Neural crest cell (in vitro differentiated cells): ENCODE measurements at places on chromosomes 12 and 14. TPM values are rescaled to one million over a fixed set of nuclear protein-coding genes. Genes with fewer than 3 reads are reported as not detected.

GRCh38 chr12:117360222-117360550, 1.2 kb downstream of the NOS1 start:
- H3K36me3 ChIP-seq: no peaks in the 10 kb centered on the region
- H3K4me3 ChIP-seq: no peak overlapping the region
- peaks cover 93% of the 10 kb centered on the region for H3K27me3 ChIP-seq
- no peak for DNase-seq

DNA sequence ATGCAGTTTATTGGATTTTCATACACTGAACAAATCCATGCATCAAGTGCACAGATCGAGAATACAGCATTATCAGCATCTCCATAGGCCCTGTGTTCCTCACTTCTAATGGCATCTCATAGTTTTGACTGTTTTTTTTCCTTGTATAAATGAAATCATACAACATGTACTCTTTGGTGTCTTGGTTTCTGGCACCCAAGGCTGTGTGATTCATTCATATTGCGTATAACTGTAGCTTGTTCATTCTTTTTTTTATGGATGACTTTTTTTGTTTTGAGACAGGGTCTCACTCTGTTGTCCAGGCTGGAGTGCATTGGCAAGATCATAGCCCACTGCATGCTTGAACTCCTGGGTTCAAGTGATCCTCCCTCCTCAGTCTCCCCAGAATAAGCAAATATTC, 14.3 kb downstream of the RASSF8 start:
- no peaks in the 10 kb centered on the region for H3K36me3 ChIP-seq
- peaks cover 37% of the 10 kb centered on the region for H3K4me1 ChIP-seq
- no peak for DNase-seq
- H3K27me3 ChIP-seq: no peaks in the 10 kb centered on the region

DCAF11 gene
- total RNA-seq: 52.5 and 53.9 TPM in 2 replicates

DNA sequence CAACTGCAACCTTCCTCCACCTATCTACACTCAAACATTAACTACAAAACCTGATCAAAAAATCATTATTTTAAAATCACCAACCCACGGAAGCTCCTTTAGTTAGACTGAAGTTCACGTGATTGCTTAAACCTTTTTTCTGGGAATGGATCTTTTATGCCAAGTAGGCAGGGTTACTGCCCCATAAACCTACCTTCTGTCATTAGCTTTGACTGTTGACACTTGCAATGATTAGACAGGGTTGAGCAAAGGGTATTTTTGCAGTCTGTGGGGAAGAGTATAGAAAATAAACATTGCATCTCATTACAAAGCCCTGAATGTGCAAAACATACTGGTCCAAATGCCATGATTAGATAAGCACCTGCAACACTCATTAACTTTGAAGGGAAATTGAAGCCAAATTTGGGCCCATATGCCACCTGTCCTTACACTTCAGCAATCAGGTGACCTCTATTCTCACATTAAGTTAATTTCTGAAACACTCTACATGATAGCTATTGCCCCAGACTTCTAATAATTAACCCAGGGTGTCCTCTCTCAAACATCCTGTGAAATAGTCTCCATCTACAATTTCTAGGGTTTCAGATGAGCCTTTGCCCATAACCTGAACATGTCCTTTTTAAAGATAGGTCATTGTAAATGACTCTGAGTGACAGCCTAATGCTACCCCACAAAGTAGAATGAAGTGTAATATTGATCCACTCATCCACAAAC, 156.0 kb upstream of the PLEKHG7 start:
- no peak for DNase-seq
- no peak overlapping the region for H3K27ac ChIP-seq
- no peaks in the 10 kb centered on the region for H3K27me3 ChIP-seq
- H3K4me3 ChIP-seq: no peak overlapping the region

GRCh38 chr14:91912035-91912434, 35.5 kb downstream of the FBLN5 start:
- H3K4me3 ChIP-seq: no peak overlapping the region
- H3K36me3 ChIP-seq: no peaks in the 10 kb centered on the region
- peaks cover 6% of the 10 kb centered on the region for H3K4me1 ChIP-seq
- no peak overlapping the region for H3K27ac ChIP-seq

ADSS1 gene
- 4.4 and 5.0 TPM in 2 replicates for total RNA-seq

PTCSC3 gene
- not detected in 2 replicates for total RNA-seq

SIX4 gene
- 5.2 and 6.1 TPM in 2 replicates for total RNA-seq

OLR1 gene
- not detected in 2 replicates for total RNA-seq

GRCh38 chr14:69091006-69091405, 61.9 kb downstream of the DCAF5 start:
- no peak overlapping the region for H3K27ac ChIP-seq
- H3K27me3 ChIP-seq: no peaks in the 10 kb centered on the region
- H3K36me3 ChIP-seq: peaks cover 6% of the 10 kb centered on the region
- no peak for DNase-seq
- no peak overlapping the region for H3K4me3 ChIP-seq
